NCI-H82 (cell line): ENCODE measurements at places on chromosomes 4 and X.

- DNase-seq = no peak
Measured at GRCh38 chr4:103867311-103867710, 147.5 kb upstream of the TACR3 start.

DNA sequence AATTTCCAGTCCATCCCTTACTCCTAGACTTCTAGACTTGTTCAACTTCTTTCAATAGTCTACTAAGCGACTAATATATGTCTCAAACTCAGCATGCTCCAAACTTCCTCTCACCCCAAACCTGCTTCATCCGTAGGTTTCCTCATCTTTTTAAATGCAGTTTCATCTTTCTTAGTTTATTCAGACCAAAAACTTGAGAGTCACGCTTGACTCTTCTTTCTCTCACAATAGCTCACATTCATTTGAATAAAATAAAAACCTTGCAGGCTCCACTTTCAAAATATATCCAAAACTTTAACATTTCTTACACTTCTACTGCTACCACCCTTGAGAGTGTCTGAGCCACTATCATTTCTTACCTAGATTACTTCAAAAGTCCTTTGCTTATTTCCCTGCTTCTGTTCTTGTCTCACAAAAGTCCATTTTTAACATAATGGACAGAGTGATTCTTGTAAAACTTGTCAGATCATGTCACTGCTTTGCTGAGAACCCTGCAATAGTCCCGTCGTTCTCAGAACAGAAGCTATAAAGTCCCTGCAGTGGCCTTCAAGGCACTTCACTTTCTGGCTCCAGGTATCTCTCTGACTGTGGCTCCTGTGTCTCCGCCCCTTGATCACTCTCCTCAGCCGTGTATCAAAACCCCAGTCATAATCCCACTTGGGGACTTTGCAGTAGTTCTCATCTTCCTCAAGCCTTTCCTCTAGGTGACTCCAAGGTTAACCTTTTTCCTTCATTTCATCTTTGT, 167.6 kb downstream of the ARHGAP24 start:
- no peak for DNase-seq

GRCh38 chrX:71432733-71433132, 66.6 kb downstream of the TAF1 start:
- no peak for DNase-seq

GRCh38 chr4:22029803-22030202, 81.2 kb upstream of the KCNIP4 start:
- DNase-seq = no peak

DNA sequence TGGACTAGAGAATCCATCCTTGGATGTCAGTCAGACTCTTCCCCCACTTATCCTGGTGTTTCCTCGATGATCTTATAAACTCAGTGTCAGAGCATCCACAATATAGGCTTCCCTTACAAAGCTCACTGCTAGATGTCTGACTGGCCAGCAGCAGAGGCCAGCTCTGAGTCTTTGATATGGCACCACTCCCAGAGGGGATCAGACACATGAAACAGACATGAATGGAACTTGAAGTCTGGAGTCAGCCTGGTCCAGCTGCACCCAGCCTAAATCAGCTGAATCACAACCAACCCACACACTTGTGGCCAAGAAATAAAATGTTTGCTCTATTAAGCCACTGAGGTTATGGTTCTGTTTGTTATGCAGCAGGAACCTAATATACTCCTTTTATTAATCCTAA, 129.6 kb upstream of the MED14 start:
- DNase-seq = peak; percentile 83

- peak; percentile 14 for DNase-seq
Measured at GRCh38 chr4:6200922-6201362, 593 bp upstream of the JAKMIP1 start.

DNA sequence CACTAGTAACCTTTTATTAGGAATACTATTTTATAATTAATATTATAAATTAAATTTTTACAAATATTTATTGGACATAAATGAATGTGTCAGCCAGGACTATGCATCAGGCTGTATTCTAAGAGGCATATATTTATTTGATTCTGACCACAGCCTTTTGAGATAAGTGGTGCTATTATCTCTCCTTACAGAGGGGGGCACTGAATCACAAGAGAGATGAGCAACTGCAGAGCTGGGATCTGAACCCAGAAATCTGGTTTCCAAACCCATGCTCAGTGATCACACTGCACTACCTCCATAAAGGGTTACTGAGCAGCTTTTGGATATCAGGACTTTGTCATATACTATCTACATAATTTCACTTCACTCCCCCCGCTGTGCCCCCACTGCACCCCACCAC, 322.0 kb downstream of the TMA16 start:
- peak; percentile 9 for DNase-seq

GRCh38 chrX:154372612-154373022, 1.8 kb downstream of the FLNA start:
- DNase-seq = no peak

GRCh38 chr4:16772366-16772850, 126.0 kb downstream of the LDB2 start:
- no peak for DNase-seq

GRCh38 chr4:67320645-67321044, 224.7 kb downstream of the CENPC start:
- no peak for DNase-seq

- no peak for DNase-seq
Measured at GRCh38 chr4:170652571-170652970, 562.8 kb upstream of the AADAT start.

- DNase-seq = no peak
Measured at GRCh38 chr4:70402762-70403161, 5.0 kb downstream of the OPRPN start.

GRCh38 chr4:1192091-1192492, 19.7 kb upstream of the SPON2 start:
- no peak for DNase-seq

- peak; percentile 71 for DNase-seq
Measured at GRCh38 chr4:150078041-150078578, at the start of gene DCLK2. Gene DCLK2, plus strand, starts transcription at chr4:150078445. Its CDS starts 583 bp downstream, at chr4:150079028.

- no peak for DNase-seq
Measured at GRCh38 chr4:8303485-8304281, 34.1 kb downstream of the HTRA3 start.

GRCh38 chrX:72466493-72466892, 106.2 kb downstream of the HDAC8 start:
- DNase-seq = no peak

DNA sequence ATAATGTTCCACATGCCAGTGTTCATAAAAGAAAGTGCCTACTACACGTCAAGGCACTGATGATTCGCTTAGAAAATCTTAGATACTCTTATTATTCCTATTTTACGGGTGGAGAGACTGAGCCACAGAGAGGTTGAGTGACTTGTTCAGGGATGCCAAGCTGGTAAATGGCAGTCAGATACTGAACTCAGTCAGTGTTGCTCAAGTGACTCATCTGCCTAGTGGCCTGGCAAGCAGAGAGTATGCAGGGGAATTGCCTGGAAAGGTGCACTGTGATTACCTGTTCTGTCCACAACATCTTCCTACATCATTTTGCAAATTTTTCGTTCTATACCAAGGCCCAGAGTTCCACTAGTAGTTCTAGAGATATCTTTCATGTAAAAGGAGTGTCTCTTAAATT, 68.4 kb downstream of the RAPGEF2 start:
- DNase-seq = no peak

DNA sequence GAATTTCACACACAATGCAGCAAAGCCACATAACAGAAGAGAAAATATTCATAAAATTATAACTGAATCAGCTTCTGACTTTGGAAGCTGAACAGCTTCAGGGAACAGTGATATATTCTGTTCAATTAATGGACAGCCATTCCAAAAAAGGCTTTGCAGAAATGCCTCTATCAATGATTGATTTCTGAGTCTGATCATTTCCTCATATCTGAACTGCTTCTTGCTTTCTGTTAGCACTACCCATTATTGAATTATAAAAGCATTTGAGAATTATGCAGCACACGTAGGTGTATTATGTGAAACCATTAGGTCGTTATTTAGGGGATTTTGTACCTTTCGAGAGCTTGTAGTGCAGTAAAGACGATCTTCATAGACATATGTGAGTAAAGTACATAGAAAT, 159.6 kb downstream of the STIM2 start:
- DNase-seq = no peak

GRCh38 chr4:168257768-168258167, 60.8 kb downstream of the DDX60 start:
- no peak for DNase-seq

DNA sequence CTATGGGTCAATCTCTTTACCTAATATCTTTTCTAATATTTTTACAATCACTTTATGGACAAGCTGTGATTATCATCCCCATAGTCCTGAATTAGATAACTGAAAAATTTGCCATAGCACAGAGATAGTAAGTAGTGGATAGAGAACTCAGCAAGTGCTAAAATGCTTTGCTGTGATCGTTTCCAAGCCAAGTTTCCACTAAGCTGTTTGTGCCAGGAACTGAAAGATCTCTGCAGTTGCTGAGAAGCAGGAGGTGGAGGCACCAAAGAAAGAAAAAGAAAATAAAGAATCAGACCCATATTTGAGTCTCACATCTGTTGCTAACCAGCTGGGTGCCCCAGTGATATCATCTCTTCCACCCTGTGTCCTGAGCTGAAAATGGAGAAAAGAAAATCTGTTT, 605.6 kb upstream of the BOD1L1 start:
- no peak for DNase-seq

- DNase-seq = no peak
Measured at GRCh38 chr4:118086344-118086743, 52.1 kb downstream of the NDST3 start.

DNA sequence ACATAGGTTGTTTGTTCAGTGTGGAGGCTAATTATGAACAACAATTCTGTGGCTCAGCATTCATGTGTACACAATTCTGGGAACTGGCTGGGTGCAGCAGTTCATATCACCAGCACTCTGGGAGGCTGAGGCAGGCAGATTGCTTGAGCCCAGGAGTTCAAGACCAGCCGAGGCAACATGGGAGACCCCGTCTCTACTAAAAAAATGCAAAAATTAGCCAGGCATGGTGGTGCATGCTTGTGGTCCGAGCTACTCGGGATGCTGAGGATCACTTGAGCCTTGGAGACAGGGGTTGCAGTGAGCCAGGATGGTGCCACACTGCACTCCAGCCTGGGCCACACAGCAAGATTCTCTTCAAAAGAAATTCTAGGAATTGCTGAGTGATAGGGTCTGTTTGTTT, 4.5 kb upstream of the PPP2R2C start:
- no peak for DNase-seq

- peak; percentile 89 for DNase-seq
Measured at GRCh38 chr4:98568941-98569663, 89.3 kb downstream of the TSPAN5 start.

GRCh38 chr4:10347815-10348214, 109.4 kb downstream of the ZNF518B start:
- DNase-seq = no peak

DNA sequence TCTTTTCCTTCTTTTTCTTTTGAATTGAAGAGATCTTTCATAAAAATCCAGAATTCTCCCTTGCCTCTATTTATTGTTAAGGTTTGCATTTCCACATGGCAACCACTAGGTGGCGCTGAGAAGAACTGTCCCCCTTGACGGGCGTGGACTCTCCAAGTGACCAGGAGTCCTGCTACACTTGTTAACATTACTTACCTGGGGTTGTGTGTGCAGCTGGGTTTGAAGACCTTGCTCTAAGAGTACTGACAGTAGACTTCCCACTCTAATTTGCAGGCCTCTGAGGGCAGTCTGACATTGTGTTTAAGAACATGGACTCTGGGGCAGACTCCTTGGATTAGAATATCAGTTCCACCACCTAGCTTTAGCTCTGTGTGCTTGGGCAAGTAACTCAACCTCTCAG, 52.8 kb downstream of the GPRIN3 start:
- DNase-seq = peak; percentile 62

DNA sequence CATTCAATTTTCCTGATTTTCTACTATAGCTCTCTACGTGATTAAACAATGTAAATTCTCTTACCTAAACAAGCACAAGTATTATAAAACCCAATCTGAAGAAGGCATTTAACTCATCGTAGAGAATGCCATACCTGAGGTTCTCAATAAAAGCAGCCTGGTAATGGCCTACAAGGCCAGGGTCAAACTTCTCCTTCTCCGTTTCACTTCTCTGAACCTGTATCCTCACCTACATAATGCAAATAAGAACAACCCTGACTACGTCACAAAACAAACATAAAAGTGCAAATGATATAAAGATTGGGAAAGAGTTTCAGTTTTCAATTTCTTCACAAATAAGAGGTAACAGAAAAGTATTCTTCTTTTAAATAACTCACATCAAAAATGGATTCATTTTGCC, 55.6 kb upstream of the STS start:
- no peak for DNase-seq

GRCh38 chr4:24856586-24856985, 56.3 kb downstream of the CCDC149 start:
- peak; percentile 83 for DNase-seq

GRCh38 chrX:74467656-74468055, 46.4 kb downstream of the SLC16A2 start:
- no peak for DNase-seq
